ENCODE measurements at places on chromosomes 6 and 20.

DNA sequence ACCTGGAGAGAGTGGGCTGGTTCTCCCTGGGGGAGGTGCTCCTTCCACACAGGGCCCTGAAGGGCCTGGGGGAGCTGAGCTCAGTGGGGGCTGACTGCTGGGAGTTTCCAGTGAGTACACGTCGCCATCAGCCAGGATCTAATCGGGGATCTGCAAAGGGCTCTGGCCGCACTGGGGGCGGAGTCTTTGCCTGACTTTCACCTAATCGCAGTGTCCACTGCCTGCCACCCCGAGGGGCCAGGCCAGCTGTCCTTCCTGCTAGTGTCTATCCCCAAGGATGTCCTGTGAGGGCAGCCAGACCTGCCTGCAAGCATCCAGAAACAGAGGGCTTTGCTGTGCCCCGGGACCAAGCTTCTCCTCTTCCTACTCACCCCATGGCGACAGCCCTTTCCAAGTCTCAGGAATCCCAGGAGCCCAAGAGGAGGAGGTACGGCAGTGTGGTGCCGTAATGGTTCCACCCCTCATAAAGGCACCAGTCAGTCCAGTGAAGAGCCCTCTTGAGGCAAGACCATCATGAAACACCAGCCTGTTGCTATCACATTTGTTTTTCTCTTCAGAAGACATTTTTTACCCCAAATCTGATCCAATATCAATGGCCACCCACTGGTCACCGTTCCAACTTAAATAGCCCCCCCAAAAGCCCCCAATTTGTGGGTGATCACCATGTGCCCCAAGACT lies 243.1 kb upstream of the ECI2 start:
- DNase-seq = no peak

DNA sequence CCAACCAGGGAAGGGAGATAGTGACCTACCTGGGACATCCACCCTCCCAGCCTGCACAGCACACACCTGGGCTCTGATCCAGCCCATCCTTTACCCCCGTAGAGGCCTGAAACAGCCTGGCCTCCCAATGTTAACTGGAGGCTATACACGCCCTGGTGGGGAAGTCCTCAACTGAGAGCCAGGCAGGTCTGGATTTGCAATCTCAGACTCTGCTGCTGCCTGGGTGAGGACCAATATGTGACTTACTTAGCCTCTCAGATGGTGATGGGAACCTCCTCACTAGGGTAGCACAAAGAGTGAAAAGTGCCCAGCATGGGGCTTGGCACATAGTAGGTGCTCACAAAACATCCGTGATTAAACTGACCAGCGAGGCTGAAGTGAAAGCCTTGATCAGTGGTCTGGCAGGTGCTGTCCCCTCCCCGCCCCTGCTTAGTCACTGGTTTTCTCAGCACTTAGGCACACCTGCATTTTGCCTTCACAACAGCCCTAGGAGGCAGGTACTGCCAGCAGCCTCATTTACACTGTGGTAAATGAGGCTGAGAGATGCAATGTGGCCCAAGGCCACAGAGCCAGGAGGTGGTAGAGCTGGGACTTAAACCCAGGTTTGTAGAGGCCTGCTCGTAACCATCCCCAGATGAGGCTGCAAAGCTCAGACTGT lies 12.4 kb downstream of the PEDS1 start:
- no peak for DNase-seq

DNA sequence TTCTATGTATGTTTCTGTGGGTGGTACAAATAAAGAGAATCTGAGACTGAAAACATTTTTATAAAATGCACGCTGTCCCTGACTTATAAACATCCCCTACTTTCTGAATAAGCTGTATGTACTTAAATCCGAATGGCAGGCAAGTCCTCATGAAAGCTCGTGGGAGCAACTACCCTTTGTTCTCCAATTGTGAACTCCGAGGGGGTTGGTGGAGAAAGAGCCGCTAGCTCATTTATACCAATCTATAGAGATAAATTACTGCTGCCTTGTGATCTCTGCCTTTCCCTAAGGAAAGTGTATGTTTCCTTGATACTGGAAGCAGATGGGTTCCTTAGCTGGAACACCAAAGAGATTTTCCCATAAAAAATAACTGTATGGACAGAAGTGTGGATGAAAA lies 84.5 kb downstream of the GJA10 start:
- DNase-seq = no peak

- DNase-seq = no peak
Measured at GRCh38 chr20:30892541-30893345, 364.7 kb upstream of the DEFB115 start.

GRCh38 chr20:48311956-48312355 lies 515.8 kb downstream of the PREX1 start:
- DNase-seq = no peak

DNA sequence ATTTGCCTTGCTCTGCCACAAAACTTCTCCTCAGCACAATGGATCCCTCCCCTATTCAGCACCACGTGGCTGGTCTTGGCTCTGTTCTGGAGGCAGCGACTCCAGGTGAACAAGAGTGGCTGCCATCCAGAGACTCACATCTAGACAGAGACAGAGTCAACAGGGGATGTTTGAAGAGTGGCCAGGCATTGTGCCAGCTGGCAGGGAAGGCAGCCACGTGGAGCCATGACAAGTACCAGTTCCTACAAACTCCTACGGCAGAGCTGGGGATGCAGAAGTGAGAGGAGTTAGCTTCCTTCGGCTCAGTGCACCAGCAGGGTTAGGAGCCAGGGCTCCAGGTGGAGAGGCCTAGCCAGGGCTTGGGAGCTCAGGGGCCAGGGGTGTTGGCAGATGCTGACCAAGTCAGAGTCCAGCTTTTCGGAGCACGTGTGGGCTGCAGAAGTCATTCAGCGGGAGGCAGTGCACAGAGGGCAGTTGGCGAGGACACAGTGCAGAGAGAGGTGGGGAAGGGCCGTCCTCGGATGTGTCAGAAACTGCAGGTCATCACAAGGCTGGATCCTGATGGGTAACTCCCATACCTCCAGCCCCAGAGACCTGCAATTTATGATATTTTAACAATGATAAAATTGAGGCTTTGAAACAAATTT lies 171.7 kb upstream of the PDE10A start:
- no peak for DNase-seq

DNA sequence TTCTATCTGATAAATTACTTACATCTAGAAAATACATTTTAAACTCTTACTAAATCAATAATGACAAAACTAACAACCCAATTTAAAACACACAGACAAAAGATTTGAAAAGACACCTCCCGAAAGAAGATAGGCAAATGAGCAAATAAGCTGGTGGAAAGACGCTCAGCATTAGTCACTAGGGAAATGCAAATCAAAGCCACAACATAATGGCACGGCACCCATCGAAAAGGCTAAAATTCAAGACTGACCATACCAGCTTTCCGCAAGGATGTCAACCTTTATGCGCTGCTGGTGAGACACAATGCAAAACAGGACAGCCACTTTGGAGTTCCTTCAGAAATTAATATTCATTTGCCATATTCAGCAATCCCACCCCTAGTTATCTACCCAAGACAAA lies 25.9 kb downstream of the TAF4 start:
- no peak for DNase-seq

GRCh38 chr6:141866731-141867497 lies 265.8 kb upstream of the GJE1 start:
- no peak for DNase-seq

- DNase-seq = no peak
Measured at GRCh38 chr20:54084727-54085388, 14.5 kb upstream of the BCAS1 start.

GRCh38 chr20:58136149-58136484 lies 92.3 kb downstream of the ANKRD60 start:
- DNase-seq = no peak

GRCh38 chr6:35488517-35488862 lies 8.4 kb downstream of the TEAD3 start:
- no peak for DNase-seq

DNA sequence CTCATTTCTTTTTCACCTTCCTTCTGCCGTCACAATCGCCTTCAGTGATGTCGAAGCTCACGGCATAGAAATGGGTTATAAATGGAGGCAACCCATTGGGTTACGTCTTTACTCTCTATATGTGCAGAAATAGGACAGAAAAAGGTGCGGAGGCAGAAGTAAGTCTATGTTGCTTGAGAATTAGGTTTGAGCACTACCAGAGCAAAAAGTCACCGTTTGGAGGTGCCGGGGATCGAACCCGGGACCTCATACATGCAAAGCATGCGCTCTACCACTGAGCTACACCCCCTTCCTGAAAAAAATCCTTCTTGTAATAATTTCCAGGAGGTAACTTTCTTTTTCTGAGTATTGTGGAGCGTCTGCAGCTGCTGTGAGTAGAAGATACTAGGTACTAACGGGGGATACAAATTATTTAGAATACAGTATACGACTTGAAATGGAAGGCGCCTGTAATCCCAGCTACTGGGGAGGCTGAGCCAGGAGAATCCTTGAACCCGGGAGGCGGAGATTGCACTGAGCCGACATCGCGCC lies 134.2 kb downstream of the TRIM27 start:
- DNase-seq = peak; percentile 72

DNA sequence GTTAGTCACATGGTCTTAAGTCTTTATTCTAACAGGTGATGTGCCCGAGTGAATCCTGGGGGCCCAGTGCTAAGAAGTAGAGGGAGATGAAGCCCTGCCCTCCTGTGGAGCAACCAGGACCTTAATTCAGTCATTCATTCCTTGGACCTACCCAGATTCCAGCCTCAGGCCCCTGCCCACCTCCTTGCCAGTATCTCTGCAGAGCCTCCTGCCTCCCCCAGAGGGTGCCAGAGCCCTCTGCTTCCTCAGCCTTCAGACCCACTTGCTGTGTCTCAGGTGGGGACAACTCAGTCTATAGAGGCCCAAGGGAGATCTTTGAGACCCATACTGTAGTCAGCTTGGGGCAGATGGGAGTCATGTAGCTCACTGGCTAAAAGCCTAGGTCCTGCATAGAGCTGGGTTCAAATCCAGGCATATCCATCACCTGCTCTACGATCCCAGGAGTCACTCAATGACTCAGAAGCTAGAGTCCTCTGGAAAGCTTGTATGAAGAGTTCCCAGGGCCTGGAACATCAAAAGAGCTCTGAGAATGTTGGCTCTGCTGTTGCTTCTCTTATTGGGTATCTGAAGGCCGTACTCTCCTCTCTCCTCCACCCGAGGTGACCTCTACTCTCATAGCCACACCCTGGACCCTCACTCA lies 3.9 kb upstream of the SIGLEC1 start:
- DNase-seq = peak; percentile 48

DNA sequence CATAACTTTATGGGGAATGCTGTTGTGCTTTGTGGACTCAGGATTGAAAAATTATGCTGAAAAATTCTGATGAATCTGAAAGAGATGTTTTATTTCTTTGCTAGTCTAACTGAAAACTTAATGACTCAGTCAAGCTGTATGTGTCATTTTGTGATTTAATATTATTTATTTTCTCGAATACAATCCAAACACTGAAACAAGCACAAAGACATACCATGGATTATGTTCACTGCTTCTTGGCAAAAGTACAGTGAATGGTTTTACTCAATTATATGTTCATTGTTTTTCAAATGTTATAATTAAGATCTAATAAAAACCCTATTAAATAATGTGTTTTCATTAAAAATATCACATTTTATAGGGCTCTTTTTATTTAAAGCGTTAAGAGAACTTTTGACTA lies 330.6 kb upstream of the EPHA7 start:
- no peak for DNase-seq

DNA sequence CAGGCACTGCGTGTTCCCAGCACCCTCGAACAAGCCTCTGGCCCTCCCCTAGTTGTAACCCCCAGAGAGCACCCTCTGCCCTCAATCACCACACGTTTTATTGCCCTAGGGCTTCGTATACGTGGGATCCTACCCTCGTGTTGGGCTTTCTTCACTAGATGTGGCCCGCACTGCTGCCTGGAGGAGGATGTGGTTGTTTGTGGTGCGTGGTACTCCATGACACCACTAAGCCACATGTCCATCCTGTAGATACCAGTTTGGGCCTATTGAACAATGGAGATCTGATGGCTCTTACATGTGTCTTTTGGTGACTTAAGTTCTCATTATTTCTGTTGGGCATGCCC lies 17.0 kb downstream of the SLC2A4RG start:
- DNase-seq = no peak

DNA sequence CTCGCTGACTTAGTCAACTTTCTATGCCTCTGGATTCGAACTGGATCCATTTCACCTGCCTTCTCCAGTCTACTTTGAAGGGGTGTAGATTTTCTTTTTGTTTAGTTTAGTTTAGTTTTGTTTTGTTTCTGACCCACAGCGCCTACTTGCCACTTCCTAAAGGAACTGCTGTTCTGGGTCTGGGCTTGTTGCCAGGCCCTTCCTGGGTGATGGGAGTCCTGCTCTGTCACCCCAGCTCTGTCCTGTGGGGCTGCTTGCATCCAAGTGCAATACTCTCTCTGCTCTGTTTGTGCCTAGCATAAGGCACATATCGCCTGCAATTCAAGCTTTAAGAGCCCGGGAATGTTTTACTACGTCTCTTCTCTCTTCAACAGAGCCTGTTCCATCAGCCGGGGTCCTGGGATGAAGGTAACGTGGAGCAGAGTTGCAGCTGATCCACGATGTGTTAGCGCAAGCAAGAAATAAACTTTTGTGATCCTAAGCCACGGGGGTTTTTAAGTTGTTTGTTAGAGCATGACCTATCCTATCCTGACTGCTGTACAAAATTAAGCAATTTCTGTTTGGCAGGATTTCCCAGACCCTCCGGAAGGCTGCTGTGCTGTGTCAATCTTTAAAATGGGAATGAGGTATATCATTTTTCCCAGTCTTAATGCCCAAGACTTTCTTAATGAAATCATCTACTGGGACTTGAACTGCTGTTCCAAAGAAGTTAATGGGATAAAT lies 30.9 kb upstream of the TAGAP start:
- no peak for DNase-seq

DNA sequence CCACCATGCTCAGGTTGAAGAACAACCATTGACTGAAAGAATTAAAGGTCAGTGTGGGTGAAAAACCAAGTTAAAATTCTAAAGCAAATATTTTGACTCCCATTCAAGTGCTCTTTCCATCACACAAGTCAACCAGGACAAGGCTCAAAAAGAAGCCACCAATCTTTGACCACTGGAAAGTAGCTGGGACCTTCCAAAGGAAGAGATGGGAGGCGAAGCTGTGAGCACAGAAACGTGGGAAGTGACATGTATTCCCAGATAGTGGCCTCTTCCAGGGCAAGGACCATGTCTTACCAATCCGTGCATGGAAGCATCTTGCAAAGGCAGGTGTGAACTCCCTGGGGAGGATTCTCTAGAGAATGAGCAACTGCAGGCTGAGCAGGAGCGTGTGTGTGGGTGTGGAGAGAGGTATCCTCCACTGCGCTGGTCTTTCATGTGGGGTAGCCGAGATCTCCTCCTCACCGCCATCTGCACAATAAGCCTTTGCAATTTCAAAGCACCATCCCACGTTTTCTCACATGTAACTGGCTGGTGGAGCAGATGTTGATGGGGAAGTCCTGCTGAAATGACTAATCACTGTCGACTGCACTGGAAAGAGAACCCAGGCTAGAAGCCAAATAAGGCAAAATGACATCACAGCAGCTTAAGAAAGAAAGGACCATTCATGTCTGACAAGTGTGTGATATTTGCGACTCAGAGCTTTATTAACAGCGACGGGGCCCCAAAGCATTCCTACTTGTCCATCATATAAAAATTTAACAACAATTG lies 189.4 kb upstream of the RREB1 start:
- peak; percentile 57 for DNase-seq

Data from fibroblast of skin of right quadriceps (primary cell).